Right lung (tissue), 10 donors: ENCODE measurements at places on chromosomes 5 and 9. TPM values are rescaled to one million over a fixed set of nuclear protein-coding genes. Genes with fewer than 3 reads are reported as not detected.

The ANGPTL2 gene
- polyA plus RNA-seq: 24.1 TPM

The FAT2 gene
- 0.18 TPM for polyA plus RNA-seq

The QRFP gene
- polyA plus RNA-seq: 0.46 TPM

The PCDHGA9 gene
- 4.4 TPM for polyA plus RNA-seq

The TNC gene
- 113 TPM for polyA plus RNA-seq

The GPX8 gene
- polyA plus RNA-seq: 74.7 TPM

The ADAMTS6 gene
- polyA plus RNA-seq: 24.4 TPM

The IFT74 gene
- polyA plus RNA-seq: 35.5 TPM

GRCh38 chr5:141313711-141314110 is 6.9 kb downstream of the TAF7 start:
- no peak for DNase-seq

GRCh38 chr9:124347968-124348358 is 67.3 kb downstream of the PSMB7 start:
- DNase-seq: no peak

DNA sequence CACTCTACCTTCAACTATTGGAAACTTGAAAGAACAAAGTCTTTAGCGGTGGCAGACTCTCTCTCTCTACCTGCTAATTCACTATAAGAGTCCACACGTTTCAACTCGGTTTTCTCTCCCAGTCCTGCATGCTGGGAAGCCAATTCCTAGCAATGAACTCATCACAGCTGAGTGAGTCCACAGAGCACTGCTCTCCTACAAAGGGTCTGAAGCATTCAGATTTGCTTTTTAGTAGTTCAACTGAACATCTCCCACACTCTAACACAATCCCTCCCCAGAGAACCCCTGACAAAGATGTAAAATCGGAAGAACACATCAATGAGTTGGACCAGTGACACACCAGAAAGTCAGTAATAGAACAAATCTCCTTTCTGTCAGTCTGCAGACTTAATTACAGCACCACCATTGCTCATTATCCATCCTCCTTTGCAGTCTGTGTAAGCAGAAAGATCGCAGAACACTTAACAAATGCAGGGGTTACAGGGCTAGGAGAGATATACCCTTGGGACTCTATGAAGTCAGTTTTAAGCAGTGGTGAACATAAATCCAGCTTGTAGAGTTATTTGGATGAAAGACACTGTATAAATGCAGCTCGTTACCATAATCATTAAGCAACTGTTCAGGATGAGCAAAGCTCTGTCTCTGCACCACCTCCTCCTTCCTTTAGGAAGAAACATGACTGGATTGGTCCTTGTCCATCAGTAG is 353.4 kb upstream of the GRIA1 start:
- DNase-seq: no peak

DNA sequence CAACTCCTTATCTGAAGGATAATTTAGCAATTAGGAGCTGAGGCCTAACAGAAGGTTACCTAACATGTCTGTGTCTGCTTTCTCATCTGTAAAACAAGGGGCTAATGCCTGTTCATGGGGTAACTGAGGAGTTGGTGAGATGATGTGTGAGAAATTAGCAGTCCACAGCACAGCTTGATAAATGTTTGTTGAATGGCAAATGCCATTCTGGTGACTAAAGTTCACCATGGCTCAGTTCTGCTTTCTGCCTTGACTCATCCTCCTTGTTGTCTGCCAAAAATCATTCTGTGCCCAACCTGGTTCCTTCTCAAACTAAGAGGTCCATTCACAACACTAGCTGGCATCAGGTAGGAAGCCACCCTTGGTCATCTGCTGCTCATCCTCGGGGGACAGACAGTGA is 552.0 kb upstream of the KLF4 start:
- DNase-seq: no peak

GRCh38 chr9:133151041-133151440 is 12.7 kb downstream of the GBGT1 start:
- DNase-seq: no peak

- DNase-seq: no peak
Observed at GRCh38 chr5:150261231-150261630, 28.3 kb downstream of the CAMK2A start.

DNA sequence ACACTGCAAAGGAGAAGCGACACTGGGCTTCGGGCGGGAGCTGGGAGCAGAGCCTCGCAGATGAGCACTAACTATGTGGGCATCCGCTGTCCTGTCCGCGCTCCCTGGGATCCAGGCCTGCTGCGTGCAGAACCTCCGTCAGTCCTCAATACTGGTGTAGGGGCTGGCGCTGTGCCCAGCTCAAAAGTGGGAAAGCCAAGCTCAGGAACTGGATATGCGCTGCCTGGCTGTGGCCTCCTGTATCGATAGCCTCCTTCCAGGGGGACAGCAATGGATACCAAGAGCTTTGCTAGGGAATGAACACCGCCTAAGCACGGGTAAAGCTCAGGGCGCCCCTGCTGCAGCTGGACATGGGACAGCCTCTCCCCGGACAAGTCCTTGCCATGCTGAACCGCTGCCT is 270.4 kb downstream of the NSG2 start:
- no peak for DNase-seq

DNA sequence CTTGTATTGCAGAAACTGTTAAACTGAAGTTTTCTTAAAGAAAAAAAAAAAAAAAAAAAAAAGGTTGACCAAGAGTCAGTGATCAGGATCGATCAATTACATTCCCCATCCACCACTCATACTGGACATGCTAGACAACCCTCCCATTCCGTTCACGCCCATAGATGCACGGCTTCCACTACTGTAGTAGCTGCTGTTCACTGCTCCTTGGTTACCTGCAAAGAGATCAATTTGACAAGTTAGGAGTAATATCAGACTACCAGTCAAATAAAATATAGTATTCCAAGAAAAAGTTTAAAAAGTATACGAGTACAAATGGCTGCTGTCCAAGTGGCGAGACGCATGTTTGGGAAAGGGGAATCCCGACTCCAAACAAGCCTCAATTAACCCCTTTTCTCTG is 8.7 kb downstream of the HNRNPH1 start:
- no peak for DNase-seq

- no peak for DNase-seq
Observed at GRCh38 chr9:38286766-38287165, 105.7 kb upstream of the ALDH1B1 start.

DNA sequence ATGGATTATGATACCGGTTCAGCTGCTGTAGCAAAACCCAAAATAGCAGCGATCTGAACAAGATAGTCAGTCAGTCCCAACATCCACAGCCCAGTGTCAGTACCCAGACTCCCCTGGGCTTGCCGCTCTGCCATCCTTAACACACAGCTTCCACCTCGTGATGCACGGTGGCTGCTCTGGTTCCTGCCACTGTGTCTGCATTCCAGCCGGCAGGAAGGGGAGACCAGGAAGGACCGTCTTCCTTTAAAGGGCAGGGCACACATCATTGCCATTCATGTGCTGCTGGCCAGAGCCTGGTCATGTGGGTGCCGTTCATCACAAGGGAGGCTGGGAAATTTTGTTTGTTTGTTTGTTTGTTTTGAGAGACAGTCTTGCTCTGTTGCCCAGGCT is 131.0 kb upstream of the IER5L start:
- DNase-seq: no peak

GRCh38 chr5:152649609-152650008 is 244.5 kb upstream of the NMUR2 start:
- no peak for DNase-seq

GRCh38 chr5:36337597-36337996 is 35.9 kb upstream of the RANBP3L start:
- DNase-seq: no peak

DNA sequence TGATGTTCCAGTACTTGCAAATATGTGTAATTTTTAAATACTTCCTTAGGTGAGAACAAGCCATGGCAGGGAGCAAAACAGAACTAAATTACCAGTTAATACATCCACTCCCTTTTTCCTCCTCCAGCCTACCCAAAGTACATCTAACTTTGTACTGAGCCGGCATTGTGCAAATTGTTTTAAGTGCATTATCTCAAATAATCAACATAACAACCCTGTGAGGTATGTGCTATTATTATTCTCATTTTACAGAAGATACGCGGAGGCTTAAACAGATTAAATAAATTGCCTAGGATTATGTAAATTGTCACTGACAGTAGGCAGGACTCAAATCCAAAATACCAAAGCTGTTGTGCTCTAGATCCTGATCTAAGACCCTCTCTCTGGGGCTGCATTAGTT is 55.5 kb upstream of the KLF4 start:
- no peak for DNase-seq

GRCh38 chr9:120360510-120360909 is 219.5 kb downstream of the CDK5RAP2 start:
- no peak for DNase-seq

DNA sequence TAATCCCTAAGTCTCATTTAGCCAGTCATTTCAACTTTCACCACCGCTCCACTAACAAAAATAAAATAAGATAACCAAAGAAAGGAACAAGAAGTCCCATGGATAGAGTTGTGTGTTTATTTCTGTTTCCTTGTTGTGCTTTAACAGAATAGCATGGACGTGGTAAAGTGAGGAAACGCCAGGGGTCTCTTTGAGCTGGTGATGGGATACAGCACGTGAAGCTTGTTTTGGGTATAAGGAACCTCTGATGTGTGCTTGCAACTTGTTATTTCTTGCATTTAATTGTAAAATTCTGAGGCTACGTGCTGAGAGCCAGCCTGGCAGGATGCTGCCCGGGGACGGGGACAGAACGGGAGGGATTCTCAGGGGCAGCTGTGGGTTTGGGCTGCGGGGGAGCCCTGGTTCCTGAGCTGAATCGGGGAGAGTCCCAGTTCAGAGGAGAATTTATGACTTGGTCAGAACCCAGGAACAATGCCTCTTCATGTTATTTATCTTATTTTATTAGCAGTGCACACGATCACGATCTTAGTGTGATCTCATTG is 63.4 kb downstream of the ANKRD33B start:
- DNase-seq: no peak

GRCh38 chr5:14432931-14433589 is 148.5 kb upstream of the OTULINL start:
- DNase-seq: no peak
